T47D (cell line): ENCODE measurements at places on chromosomes 16 and 17.

DNA sequence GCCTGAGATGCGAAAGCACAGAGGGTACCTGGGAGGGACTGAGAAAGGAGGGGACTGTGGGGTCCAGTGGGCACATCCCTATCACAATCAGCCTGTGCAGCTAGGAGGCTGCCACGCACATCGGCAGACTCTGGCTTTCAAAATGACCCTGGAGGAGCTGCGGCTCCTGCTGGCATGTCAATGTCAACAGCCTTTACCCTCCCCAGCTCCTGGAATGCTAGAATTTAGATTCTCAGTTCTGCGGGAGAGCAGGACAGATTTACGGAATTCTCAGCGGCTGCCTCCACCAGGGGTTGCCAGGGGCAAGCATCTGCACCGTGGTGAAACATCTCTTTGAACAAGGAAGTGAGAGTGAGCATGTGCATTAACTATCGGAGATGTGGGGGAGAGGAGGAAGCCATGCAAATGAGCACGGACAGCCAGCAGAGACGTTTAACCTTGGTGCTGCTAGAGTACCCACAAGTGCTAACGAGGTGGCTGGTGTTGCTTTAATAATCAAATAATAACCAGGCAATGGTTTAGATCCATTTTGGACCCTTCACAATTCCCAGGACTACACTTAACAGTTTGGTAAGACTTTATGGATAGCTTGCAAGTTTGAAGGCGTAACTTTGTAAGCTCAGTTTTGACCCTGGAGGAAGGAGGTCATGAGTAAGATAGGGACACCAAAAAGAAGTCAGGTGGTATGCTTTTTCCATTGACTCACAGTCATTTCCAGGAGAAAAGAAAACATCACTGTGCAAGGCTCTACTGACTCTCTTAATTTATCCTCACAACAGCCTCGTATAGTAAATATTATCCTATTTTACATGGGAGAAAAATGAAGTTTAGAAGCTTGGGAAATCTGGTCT lies 54.1 kb downstream of the XYLT1 start:
- peak; percentile 21 for DNase-seq

DNA sequence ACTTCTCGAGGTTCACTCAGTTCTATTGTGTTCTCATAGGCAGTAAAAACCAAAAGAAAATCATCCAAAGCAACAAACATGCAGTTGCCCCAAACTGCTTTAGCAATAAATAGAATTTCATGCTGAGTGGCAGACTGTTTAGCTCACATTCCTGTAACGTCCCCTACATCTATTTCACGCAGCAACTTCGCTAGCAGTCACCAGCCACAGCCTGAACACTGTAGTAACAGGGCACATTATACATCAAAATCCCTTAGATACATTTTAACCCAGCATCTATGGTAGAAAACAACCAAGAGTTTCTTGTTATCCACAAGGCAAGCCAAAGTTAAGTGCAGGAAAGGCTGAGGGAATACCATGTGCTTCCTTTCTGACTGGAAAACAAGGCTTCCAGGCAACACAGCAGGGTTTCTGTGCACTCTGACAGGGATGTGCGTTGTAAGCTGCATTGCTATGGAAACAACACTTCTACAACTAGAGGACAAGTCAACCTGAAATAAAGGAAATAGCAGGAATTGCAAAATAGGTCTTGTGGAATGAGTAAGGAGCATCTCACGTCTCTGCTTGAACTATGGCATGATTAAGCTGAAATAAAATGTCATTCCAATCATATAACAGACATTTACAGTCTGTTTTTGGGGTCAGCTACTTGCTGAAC lies 55.4 kb downstream of the CFDP1 start:
- DNase-seq, result no peak

GRCh38 chr16:47132308-47132707 lies 11.4 kb downstream of the NETO2 start:
- no peak for DNase-seq

DNA sequence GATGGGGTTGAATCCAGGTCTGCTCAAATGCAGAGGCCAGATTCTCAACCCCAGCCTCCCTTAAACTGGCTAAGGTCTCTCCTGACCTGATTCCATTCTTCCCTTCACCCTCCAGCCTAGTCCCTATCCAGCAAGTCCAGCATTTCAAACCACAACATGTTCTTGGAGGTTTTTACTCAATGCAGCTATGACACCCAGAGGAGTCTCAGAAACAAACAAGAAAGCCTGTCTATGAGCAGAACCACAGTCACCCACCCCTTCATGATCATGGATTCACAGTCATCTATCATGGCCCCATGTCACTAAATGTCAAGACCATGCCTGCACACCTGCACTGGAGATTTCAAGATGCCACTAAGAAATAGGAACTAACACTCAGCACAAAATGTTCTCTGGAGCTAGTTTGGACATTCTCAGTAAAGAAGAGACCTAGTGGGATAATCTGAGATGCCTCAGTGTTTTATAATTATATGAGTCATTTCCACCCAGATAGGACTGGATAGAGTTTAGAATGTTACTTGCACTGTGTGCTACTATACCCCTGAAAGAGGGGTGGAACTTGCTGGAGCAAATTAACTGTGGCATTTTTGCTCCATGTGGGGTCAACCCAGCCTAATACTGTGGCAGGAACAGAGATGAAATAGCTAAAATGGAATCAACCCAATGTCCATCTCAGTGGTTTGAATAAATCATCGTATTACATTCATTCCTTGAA lies 9.5 kb upstream of the METTL22 start:
- no peak for DNase-seq

GRCh38 chr17:8503807-8504206 lies 68.1 kb downstream of the NDEL1 start:
- DNase-seq, result no peak

GRCh38 chr16:13829697-13830299 lies 90.2 kb upstream of the ERCC4 start:
- DNase-seq, result no peak

DNA sequence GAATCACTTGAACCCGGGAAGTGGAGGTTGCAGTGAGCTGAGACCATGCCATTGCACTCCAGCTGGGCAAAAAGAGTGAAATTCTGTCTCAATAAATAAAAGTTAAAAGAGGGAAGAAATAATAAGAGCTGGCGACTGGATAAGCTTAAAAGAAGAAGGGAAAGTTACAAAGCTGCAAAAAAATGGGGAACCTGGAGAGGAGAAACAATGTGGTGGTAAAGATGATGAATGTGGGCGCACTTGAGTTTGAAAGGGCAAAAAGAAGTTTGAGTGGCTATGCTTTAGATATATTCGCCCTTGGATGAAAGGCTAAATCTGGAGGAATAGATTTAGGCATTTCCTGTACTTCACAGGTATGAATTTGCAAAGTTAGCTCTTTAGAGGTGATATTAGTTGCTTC lies 53.0 kb upstream of the YPEL2 start:
- DNase-seq, result no peak

GRCh38 chr16:66576296-66576695 lies 3.0 kb upstream of the CMTM2 start:
- no peak for DNase-seq
